ENCODE measurements at places on chromosomes 6 and 20.

DNA sequence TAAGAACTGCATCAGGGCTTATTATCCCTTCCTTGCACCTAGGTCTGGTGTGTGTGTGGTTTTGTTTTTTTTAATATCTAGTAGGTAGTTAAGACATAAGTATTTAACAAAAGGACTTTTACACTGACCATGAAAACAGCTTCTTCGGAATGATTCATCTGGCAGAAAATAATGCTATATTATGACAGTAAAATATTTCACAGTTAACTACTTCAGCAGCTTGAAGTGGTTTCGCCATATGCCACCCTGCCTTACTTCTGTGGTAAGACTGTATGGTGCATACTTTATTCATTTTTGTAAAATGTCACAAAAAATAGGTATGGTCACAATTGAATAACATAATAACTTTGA is 858 bp upstream of the PTPRK start:
- peak; percentile 76 for DNase-seq

DNA sequence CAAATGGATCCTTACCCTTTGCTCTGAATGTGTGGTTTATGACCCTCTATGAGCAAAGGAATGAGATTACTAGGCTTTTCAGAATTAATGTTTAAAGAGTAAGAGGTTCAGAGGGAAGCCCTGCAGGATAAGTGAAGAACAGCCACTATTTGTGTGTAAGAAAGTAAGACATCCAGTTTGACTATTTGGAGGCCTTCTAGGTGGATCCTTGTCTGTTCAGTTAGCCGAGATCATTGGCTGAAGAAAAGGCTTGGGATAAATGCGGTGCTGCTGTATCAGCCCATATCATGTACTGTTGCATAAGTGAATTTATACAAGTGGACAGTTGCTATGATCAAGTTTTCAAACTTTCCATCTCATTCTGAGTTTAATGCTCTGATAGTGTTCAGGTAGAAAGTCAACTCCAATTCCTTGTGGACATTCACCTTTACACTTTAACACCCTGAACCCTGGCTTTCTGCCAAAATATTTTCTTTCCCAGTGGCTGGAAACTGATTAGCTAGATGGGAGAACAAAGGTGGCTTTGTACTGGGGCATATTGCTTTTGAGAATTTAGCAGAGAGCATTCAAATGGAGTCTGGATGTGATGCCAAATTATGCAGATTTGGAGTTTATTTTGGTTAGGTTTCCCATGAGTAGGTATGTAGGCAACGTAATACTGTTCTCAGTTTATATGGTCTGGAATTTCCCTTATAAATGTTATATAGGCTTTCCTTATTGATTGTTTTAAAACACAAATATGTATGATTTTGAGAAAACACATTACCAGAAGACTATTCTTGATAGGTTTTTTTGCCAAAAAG is 15.0 kb downstream of the PARD6B start:
- DNase-seq = peak; percentile 64

DNA sequence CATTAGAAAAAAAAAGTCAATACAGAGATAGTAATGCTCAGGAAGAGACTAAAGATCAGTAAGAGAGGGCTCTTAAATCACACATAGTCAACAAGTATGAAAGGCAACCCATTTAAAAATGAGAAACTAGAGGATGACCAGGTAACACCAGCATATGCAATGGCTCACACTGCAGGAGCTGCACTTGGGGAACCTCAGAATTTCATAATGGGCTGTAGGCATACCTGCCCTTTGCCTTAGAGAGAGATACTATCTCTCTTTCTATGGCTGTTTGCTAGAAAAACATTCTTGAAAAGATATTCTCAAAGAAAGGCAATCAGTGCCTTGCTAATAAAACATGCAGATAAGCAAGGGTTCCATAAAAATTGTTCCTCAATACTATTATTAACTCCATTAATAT is 33.2 kb downstream of the HMGCLL1 start:
- DNase-seq = no peak

GRCh38 chr20:55977690-55978459 is 27.4 kb downstream of the CBLN4 start:
- no peak for DNase-seq

DNA sequence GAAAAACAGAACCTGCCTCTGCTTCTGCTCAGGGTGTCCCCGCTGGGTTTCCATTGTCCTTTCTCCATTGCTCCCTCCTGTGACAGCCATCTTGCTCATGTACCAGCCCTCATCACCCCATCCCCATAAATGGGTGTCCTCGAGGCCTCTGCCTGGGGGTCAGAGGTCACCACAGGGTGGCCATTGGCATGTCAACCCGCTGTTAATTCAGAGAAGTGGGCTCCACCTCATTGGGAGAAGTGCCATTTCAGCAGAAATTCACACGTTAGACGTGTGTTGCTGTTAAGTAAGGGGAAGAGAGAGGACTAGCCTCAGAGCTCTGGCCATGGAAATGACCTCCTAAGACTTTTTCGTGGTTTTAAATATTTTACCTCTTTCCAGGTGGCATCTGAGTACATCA is 71.9 kb downstream of the PTPN1 start:
- DNase-seq = no peak

- DNase-seq = no peak
These were observed 2.8 kb upstream of the RNASET2 start for GRCh38 chr6:166958926-166959861.

- DNase-seq = no peak
These were observed 10.5 kb downstream of the SYTL3 start for GRCh38 chr6:158660333-158660754.

GRCh38 chr20:61886721-61887595 is 178.7 kb downstream of the TAF4 start:
- DNase-seq = peak; percentile 35

- no peak for DNase-seq
These were observed 158.1 kb downstream of the SOX4 start for GRCh38 chr6:21751608-21752007.

- peak; percentile 38 for DNase-seq
These were observed 937 bp downstream of the ZNF318 start for GRCh38 chr6:43368259-43369160.

DNA sequence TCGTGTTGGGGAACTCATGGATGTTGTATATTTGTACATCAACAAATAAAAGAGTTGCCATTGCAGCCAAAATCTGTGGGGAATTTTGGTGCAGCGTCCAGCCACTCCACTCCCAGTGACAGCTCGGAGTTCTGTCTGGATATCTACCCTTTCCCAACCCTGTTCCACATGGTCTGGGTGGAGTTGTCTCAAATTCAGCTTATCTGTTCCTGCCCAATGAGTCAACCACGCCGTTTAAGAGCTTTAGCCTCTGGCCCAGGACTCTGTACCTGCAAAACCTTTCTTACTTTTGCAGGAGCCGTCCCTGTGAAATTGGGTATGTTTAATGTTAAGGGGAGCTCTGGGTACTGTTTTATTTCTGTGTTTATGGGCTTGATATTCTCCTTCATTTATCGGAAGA is 33.9 kb upstream of the OVOL2 start:
- DNase-seq = no peak

DNA sequence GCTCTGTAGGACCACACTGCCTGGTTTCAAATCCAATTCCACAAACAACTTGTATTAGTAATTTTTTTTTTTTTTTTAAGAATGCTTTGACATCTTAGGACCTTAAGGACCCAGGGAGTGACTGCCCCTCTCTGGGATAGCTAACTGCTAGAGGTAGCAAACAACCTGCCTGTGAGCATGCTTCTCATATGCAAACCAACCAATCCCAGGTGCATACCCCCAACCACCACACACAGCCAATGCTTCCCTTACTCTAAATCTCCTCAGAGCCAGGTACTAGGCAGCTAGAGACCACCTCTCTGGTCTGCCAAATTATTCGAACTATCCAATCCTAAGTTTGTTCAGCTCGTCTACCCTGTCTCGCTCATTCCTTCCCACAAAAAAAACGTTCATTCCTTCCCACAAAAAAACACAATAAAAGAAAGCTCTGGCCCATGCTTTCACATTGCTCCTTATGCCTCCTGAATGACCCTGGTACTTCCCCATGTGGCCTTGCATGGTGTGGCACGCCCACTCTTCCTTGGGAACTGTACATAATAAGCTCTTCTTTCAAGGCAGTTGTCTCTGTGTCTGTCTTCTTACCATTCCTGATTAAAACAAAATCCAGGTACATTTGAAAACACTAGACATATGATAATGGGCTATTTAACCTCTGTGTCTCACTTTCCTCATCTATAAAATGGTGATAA is 6.4 kb downstream of the SERAC1 start:
- peak; percentile 24 for DNase-seq

DNA sequence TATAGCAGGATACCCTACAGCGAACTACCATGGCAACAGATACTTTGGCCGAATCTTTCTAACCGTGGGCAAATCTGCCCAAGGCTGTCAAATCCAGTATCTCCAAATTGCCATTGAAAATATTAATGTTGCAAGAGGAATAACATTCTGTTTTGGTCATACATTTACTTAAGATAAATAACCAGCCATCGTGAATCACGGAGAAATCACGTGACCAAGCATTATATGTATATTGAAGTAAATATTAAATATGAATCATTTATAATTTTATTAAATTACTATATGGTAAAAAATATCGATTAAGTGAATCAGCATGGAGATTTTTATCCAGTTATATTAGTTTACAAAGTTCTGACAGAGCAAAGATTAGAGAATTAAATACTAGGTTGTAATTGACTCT is 714.6 kb upstream of the GJE1 start:
- DNase-seq = no peak

DNA sequence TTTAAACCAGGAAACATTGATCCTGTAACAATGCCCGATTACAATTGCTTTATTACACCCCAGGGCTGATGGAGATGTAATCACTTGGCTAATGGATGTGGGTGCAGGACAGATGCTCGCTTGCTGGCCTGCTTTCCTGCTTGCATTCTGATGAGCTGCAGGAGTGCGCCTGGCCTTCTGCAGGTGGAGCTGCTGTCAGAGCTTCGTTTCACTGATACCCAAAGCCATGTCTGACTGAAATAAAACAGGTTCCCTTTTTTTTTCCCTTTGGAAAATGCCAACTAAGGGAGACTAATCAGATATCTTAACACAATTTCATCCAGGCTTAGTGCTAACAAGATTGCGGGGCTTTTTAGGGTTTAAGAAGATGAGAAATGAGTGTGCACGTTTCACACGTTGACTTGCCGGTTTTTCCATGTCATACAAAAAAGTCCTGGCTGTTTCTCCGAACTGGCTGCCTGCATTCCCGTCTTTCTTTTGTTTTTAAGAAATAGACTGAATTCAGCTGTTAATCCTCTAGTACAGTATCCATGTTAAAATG is 60.7 kb downstream of the VAPB start:
- no peak for DNase-seq

DNA sequence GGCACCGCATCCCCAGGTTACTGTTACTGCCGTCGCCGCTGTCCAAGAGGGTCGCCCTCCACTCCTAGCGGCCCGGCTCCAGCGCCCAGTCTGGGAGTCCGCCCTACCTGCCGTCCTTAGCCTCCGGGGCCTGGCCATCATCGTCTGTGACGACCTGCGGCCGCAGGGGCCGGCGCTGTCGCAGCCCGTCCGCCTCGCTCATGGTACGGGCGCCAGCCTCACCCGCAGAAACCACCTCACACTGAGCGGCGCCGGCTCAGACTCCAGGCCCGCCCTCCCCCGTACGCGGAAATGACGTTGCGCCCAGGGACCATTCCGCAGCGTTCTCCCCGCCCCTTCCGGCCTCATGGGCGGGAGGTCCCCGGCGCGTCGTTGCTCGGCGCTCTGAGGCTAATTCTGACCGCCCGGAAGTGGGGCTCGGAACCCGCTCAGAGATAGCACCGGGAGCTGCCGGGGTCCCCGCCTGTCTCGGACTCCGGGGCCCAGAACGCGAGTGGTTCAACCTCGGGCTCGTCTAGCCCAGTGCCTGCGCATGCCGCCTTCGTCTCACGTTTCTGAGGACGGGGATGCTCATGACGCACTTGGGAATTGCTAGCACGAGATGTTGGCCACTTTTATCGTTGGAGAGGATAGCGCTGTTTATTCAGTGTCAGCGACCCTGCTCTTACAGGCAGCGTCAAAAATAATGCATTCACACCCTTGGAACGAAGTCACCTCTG is at the start of gene APMAP:
Gene APMAP (minus strand): TSS at position 265 of the 719 bp plus-strand sequence. CDS start 63 bp downstream, at position 202.
- peak; percentile 90 for DNase-seq

DNA sequence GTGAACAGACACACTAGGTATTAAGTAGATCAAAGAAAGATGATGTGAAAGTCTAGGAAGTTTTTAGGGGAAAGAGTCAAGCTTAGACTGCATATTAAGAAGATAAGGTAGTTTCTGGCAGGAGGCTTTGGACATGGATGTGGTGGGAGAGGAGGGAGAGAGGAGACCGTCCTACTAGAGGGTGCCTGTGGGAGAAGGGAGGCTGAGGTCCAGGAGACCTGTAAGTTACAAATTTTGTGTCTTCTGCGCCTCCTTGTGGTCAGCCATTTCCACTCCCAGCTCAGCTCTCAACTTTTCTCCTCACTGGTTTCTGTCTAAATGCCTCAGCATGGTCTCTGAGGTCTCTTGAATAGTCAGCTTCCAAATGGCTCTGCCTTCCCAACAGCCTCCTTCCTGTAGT is 193.5 kb downstream of the UNC5CL start:
- peak; percentile 20 for DNase-seq

- DNase-seq = no peak
These were observed 230.3 kb downstream of the SMOC2 start for GRCh38 chr6:168671028-168671862.

GRCh38 chr6:129920103-129920798 is 59.1 kb upstream of the TMEM244 start:
- peak; percentile 41 for DNase-seq

GRCh38 chr6:126628125-126628524 is 288.2 kb downstream of the CENPW start:
- no peak for DNase-seq

DNA sequence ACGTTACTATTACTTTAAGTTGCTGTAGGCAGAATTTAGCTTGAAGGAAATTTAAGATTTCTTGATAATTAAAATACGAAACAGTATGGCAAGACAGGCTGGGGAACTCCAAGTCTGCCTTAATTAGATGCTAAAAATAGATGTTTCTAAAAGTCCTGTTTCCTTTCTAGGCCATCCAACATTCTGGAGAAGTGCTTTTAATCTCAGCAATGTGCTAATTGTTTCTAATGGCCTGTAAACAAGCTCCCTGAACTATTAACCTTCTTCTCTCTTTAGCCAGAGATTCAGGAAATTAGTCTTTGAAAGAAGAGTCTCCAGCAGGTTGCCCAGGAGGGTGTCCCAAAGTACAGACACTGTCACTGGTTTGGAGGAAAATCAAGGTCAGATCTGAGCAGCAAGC is 677.3 kb upstream of the AGPAT4 start:
- DNase-seq = no peak
